ENCODE measurements at places on chromosomes 2 and 18.

- DNase-seq: no peak
Observed at GRCh38 chr18:813172-814071, 1.4 kb upstream of the YES1 start.

- no peak for DNase-seq
Observed at GRCh38 chr2:184599054-184599871, 934 bp downstream of the ZNF804A start.

DNA sequence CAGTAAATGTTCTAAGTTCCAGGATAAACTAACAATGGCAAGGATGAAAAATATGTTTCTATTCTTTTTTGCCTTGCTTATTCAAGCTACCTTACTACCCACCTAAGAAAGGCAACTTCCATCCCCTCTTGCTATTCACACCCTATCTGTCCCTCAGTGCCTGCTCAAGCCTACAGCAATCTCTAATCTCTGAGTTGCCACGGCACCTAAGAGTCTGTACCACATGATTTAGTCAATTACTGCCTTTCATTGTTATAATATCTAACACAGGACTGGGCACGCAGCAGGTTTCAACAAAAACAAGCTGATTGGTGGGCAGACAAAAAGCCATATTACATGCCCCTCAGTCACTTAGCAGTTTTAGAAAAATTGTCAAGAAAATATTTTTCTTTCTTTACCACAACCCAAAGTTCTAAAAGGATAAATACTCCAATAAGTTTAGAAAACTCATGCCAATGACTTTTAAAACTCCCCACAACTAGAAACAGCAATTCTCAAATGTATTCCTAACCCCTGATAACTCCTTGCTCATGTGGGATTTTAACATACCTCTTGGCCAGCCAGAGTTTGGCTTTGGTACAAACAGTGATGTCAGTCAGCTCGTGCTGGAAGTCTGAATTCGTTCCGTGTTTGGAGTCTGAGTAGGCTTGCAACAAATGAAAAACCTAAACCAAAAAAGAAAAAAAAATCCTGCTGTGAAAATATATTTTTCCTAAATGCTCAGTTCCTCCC, 117.3 kb upstream of the ZFP36L2 start:
- DNase-seq: peak; percentile 90

DNA sequence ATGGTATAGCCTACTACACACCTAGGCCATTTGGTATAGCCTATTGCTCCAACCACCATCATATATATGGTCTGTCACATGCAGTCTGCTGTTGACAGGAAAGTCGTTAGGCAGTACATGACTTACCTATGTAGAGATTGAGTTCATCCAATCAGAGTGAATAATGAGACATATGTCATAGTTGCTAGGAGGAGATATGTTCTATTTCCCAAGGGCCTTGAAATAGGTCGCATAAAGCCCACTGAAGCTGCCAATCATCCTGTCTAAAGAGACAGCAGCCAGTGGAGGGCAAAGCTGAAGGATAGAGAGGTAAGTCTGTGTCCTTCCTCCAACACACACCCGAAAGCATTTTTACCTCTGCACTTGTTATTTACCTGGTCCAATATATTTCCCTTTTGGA, 263.4 kb downstream of the PTPRM start:
- DNase-seq: no peak

GRCh38 chr18:57816208-57816954, 13.3 kb upstream of the ATP8B1 start:
- no peak for DNase-seq

DNA sequence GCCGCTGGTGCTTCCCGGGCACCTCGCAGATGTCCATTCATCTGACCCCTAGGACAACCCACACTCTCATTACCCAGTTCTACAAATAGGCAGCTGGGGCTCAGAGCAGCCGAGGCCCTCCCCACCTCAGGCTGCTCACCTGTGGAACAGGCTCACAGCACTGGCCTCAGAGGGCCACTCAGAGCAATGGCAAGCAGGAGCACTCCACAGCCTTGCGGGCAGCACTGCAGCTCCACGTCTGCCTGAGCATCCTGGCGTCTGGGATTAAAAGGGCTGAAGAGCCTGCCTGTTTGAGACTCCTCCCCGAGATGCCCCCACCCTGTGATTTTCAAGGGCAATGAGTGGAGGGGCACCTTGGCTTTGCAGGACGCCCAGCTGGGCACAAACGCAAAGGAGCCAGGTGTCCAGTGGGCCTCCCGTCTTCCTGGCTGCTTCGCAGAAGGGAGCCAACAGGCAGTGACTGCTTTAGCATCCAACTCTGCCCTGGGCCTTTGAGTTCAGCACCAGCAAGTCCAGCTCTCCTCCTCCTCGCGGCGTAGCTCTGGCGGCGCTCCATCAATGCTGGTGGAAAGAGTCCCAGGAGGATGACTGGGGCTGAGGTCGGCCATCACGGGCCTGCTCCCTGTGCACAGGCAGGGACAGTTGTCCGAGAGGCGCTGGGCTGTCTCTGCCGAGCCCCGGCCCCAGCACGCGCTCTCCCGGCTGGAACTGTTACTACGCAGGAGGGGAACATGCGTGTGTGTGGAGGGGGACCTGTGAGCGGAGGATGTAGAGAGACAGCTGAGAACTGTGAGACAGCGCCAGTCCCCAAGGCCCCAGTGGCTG, 297.2 kb downstream of the NDUFA10 start:
- DNase-seq: peak; percentile 53

- DNase-seq: no peak
Observed at GRCh38 chr2:173130496-173131465, 55.1 kb downstream of the MAP3K20 start.

GRCh38 chr2:176454893-176455815, 185.9 kb downstream of the MTX2 start:
- DNase-seq: peak; percentile 93

GRCh38 chr2:202612145-202612544, 22.6 kb upstream of the FAM117B start:
- DNase-seq: no peak

GRCh38 chr18:10051877-10052631, 138.2 kb downstream of the VAPA start:
- peak; percentile 66 for DNase-seq

GRCh38 chr18:57223144-57223870, 76.4 kb downstream of the BOD1L2 start:
- no peak for DNase-seq

- no peak for DNase-seq
Observed at GRCh38 chr2:45229411-45229810, 220.2 kb upstream of the SIX2 start.

DNA sequence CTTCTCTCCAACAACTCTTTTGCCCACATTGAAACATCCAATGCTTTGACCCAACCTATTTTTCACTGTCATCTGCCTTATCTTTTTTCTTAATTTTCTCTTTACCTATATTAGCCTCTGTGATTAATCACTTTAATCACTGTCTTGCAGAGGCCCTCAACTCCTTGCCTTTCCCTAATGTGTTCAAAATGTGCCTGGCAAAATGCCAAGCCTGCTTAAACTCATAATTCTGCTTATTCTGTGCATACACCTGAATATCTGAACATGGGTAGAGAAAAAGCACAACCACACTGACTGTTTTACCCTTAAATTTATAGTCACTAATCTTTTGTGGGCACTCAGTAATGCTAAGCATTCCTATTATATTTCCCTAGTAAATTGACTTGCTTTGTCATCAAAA, 63.0 kb upstream of the GALNT13 start:
- DNase-seq: no peak

DNA sequence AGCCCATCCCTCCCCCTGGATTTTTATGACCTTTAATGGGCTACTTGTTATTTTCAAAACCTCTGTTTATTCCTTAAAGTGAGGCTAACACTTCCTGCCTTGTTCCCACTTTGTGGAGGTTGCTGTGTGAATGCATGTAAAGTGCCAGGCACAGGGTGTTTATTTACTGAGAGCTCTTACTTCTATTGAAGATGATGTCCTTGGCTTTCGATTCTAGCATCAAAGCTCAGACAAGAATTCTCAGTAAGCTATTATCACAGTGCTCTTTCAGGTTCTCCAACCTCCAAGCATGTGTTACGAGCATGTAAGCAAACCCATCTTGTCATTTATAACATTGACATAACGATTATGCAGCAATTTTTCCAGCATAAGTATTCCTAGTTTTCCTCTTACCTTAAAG, 44.2 kb downstream of the DPYSL5 start:
- no peak for DNase-seq

GRCh38 chr2:53247956-53248735, 519.5 kb upstream of the CHAC2 start:
- DNase-seq: no peak

DNA sequence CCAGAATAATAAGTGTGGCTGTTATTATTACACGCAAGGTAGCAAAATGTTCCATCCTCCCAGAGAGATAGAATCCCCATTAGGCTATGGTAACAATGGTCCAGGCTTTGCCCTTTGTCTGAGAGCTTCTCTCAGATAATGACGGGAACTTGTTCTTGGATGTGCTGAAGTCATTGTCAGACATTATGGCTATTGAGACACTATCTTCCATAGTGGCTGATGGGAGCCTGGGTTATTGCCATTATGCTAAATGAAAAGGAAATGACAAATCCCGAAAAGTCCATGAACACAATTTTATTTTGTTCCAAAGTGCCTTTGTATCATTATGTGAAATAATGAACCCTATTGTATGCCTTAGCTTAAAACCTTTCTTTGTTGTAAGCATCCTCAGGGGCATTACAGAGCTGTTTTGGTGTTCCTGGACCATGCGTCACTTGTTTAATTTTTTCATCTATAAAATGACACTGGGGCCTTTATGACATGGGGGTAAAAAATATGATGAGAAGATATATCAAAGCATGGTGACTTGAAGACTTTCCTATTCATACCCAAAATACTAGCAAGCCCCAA, 218.5 kb downstream of the KCNS3 start:
- no peak for DNase-seq

DNA sequence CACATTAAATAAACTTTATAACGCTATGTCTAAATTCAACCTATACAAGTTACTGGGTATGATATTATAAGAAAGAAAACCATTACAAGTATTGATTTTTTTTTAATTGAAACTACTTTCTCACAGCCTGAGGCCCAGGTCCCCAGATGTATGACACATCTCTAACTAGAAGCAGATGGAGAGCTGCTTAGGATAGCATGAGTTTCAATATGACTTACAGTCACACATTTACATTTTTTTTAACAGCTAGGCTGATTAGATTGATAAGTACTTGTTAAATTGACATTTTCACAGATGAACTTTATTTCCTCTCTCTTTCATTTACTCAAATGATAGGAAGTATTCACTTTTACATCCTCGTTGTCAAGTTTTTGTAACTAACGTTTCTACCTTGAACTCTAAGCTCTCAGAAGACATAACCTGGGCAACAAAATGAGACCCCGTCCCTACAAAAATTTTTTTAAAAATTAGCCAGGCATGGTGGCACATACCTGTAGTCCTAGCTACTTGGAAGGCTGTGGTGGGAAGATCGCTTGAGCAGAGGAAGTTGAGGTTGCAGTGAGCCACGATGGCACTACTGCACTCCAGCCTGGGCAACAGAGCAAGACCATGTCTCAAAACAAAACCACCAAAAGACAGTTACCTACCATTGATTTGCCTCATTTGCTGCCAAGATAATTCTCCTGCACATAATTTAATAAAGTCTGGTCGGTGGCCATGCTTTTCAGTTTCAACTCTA, 52.4 kb downstream of the STK39 start:
- DNase-seq: no peak

GRCh38 chr2:186255823-186256222, 230.2 kb upstream of the ZC3H15 start:
- no peak for DNase-seq

- DNase-seq: peak; percentile 18
Observed at GRCh38 chr18:36829362-36830157, 633 bp downstream of the KIAA1328 start.

GRCh38 chr2:211093743-211094303, 537.4 kb downstream of the CPS1 start:
- no peak for DNase-seq

GRCh38 chr2:8469709-8470493, 212.0 kb upstream of the ID2 start:
- DNase-seq: no peak

DNA sequence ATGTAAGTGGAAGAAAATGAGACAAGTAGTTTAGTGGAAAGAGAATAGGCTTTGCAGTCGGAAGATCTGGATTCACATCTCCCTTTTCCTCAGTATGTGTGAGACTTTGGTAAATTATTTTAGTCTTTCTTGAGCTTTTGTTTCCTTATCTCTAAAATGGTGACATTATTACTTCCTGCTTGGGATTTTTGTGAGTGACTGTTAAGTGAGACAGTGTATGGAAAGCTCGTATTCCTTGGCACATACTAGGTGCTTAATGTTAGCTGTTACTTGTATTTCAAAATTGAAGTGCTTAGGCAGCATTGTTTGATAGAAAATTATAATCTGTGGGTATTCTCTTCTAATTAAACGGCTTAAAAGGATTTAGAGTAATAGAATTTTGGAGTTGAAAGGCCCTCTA, 2.0 kb downstream of the ZNF638 start:
- no peak for DNase-seq

- no peak for DNase-seq
Observed at GRCh38 chr2:167424221-167424620, 535.9 kb downstream of the XIRP2 start.

- no peak for DNase-seq
Observed at GRCh38 chr2:36971990-36972389, 5.7 kb upstream of the STRN start.

- no peak for DNase-seq
Observed at GRCh38 chr18:32683044-32683443, 89.8 kb downstream of the KLHL14 start.

- DNase-seq: no peak
Observed at GRCh38 chr18:27211569-27211968, 26.5 kb upstream of the CHST9 start.

DNA sequence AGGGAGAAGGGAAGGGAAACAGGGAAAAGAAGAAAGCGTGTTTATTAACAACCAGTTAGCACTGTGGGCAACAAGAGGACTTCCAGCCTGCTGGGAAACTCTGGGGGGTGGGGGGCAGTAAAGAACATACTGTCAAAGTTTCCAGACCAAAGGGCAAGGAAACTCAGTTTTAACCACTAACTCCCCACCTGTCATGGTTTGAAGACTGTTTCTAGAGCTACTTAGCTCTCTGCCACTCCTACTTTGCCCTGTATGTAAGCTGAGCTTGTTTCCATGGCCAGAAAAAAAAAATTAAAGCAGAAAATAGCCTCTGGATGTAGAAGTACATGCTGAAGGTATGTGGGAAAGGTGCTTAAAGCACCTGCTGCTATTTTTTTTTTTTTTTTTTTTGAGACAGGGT, 11.0 kb upstream of the PTPN2 start:
- DNase-seq: no peak

DNA sequence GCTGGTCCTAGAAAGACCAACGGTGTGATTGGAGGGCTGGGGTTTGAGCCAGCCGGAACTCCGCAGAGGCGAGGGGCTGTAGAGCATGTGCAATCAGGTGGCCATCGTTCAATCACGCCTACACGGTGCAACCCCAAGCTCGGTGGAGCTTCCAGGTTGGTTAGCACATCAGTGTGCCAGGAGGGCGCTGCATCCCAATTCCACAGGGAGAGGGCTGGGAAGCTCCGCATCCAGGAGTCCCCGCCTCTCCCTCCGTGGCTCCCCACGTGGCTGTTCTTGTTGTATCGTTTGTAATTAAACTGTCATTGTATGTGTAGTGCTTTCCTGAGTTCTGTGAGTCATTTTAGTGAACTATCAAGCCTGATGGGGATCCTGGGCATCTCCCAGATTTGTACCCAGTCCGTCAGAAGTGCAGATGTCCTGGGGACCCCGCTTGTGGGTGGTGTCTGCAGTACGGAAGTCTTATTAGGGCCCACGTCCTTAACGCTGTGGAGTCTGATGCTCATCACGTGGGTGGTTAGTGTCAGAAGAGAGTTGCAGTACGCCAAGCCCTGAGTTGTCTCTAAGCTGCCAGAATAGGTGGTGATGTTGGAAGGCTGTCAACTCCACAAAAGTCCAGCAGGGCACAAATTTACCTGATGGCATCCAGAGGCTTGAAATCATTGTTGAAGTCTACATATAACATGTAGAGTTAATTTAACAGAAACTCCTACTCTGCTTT, 20.6 kb upstream of the AMMECR1L start:
- DNase-seq: no peak
